ENCODE measurements at places on chromosomes 5 and 9.
A peak's percentile ranks its signal among the peaks of the same experiment; 100 is the strongest.

GRCh38 chr5:122121479-122122465 lies 7.6 kb upstream of the ZNF474 start:
- DNase-seq: no peak

GRCh38 chr5:109739741-109740728 lies 50.3 kb downstream of the MAN2A1 start:
- DNase-seq: no peak

DNA sequence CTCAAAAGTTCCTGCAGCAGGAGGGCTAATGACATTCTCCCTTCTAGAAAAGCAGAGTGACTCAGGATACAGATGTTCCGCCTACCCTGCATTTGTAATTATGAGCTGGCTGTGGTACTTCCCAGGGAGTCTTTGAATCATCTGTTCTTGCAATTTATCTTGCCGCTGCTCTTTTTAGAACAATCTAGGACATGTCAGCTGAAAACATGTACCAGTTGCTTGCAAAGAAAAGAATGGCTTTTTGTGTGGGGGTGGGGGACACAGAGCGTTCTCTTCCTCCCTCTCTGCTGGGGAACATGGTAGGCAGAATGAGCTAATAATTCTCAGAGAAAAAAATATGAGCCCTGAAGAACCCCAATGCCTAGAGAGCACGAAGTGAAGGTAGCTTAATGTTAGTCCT lies 51.7 kb upstream of the TUT7 start:
- no peak for DNase-seq

- DNase-seq: no peak
Measured at GRCh38 chr9:3541206-3541605, 15.4 kb upstream of the RFX3 start.

GRCh38 chr9:18324928-18325745 lies 148.8 kb upstream of the ADAMTSL1 start:
- DNase-seq: no peak

- no peak for DNase-seq
Measured at GRCh38 chr5:142819825-142820224, 49.6 kb downstream of the ARHGAP26 start.

- no peak for DNase-seq
Measured at GRCh38 chr5:56175488-56175887, 57.6 kb downstream of the ANKRD55 start.

GRCh38 chr5:81687292-81687691 lies 63.6 kb downstream of the SSBP2 start:
- DNase-seq: no peak

DNA sequence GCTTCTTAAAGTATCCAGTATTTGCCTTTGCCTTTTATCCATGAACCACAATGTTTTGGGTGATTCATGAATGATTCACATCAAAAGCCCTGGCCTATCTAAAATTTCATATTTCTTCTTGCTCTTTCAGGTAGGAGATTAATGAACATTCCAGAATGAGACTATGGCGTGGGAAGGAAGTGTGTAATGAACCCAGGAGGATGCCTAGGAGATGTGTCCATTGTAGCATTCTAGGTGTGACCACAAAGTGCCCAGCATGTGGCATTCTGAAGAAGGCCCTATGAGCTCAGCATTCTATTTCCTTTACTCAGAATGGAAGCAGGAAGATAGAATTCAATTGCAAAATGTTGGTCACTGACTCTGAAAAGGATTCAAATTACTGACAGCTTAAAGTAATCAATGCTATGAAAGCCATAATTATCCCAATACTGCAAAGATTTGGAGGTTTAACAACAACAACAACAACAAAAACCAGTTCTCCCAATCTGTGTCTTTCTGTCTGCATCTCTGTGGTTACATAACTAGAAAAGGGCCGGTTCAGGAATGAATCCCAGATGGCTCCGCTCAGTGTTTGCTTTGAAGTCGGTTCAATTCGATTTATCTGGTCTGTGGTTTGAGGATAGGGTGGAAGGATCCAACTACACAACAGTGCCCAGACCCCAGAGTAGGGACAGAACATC lies 126.7 kb downstream of the FOXD1 start:
- DNase-seq: no peak

GRCh38 chr9:20693068-20693467 lies 9.0 kb downstream of the FOCAD start:
- DNase-seq: no peak

DNA sequence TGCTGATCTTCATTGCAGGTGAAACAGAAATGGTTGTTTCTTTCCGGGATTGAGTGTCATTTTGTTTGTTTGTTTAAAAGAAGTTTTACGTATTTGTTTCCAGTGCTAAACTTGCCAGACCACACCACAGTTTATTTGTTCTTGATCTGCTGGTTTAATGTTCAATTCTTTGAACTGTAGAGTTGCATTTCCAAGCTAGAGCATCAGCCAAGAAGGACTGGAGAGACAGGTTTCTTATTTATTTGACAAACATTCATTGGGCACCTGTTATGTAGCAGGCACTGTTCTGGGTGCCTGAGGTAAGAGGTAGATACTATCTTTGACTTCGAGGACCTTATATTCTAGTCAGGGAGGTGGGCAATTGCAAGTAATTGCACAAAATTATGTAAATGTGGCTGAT lies 45.0 kb downstream of the MCCC2 start:
- DNase-seq: no peak

DNA sequence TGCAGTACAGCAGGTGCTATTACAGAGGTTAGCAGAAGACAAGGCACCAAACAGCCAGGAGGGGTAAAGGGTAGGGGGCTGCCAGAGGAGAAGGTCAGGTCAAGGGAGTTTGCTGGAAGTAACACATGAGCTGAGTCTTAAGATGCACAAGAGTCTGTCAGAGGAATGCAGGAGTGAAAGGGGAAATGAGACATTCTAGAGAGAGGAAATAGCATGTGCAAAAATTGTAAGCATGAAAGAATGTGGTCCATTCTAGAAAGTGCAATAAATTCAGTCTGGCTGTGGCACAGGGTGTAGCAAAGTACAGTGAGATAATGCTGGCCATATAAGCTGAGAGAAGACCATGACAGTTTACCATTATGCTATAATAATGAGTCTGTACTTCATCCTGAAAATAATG lies 6.6 kb downstream of the GOLGA1 start:
- no peak for DNase-seq

DNA sequence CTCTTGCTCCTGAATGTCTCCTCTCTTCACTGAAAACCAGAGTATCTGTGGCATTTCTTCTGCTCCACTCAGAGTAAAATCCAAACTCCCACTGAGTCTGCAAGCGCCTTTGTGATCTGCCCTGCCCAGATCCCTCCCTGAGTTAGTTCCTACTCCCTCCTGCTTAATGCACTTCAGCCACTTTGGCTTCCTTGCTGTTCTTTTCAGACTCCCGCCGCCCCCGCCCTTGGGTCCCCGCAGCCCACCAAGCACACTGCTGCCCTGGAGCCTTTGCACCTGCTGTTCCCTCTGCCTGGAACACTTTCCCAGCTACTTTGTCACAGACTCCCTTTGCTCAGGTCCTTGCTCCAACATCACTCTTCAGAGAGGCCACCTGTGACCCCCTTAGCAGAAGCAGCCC lies 127.2 kb upstream of the SLC25A48 start:
- DNase-seq: no peak

GRCh38 chr9:135065804-135066203 lies 21.7 kb upstream of the OLFM1 start:
- DNase-seq: no peak

GRCh38 chr5:163913548-163913947 lies 408.1 kb downstream of the MAT2B start:
- no peak for DNase-seq

- peak; percentile 91 for DNase-seq
Measured at GRCh38 chr5:157219491-157220271, 39.0 kb downstream of the ITK start.

- DNase-seq: no peak
Measured at GRCh38 chr5:160773646-160774410, 78.2 kb downstream of the ATP10B start.

DNA sequence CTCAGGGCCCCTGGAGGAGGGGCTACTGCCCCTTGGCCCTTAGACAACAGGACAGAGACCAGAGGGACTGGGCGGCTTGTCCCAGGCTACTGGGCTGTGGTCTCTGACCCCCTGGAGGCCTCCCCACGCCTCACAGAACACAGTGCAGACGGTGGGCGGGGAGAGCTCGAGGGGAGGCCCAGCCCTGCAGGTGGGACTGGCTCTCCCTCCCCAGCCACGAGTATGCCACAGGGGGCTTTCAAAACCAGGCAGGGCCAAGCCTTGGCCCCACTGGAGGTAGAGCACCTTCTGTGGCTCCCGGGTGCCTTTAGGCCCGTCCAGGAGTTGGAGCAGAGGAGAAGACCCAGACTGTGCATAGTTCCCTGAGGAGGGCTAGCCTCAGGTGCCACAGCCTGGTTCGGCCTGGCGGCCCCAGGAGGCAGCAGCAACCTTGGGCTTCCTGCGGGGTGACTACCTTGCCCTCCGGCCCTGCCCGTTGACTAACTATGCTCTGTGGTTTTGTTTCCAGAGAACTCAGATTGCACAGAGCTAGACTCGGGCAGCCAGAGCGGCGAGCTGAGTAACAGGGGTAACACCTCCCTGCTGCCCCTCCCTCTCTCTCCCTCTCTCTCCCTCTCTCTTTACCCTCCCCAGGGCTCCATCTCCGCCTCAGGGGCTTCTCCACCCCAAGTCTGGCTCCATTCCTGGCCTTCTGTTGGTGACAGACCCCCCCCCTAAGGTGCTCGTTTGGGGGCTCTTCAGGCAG lies 15.5 kb downstream of the CARD19 start:
- DNase-seq: no peak

DNA sequence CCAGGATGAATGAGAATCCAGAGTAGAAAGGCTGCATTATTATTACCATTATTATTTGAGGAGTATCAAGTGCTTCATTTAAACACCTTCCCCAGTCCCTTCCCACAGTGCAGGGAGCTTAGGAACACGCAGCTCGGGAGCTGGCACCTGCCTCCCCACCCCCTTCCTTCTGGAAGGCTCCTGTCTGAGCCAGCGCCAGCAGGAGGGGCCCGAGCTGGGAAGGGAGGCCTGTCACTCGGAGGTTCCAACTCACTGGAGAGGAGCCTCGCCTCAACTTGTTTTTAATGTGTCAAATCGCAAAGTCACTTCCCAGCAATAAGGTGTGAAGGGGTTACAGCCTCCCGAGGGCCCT lies 156.4 kb upstream of the IRX4 start:
- DNase-seq: no peak

- DNase-seq: no peak
Measured at GRCh38 chr9:128385496-128386460, 14.6 kb downstream of the URM1 start.

GRCh38 chr5:37951946-37952721 lies 112.3 kb upstream of the GDNF start:
- no peak for DNase-seq

DNA sequence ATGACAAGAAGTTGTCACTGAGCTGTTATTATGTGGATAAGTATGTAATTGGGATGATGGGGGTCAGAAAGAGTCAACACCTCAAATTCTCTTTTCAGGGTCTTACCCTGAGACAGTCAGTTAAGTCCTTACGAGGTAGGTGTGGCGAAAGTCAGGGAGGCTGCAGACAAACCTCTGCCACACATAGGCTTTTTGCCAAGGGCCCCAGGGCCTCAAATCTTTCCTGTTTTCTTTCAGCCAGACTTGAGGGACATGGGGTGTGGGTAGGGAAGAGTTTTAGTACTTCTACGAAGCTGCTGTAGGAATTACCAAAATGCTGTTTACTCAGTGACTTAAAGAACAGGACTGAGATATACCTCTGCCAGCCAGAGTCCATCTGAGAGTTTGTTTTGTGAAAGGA lies 13.8 kb downstream of the OR2S2 start:
- no peak for DNase-seq

DNA sequence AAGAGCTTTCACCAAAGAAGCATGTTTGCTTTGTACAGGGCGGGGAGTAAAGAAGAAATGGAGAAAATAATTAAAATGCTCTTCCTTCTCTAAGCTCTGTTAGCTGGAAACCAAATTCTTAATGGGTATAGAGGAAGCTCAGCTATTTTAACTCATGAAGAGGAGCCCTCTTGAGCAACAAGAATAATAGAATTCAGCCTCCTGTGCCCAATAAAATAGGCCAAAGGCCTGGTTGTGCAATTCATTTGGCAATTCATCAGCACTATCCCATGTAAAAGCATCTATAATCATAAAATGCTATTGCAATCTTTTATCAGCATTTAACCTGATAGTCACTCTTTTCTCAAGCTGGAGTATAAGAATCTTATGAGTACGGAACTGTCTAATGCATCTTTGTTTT lies 133.6 kb upstream of the CDH6 start:
- DNase-seq: no peak

DNA sequence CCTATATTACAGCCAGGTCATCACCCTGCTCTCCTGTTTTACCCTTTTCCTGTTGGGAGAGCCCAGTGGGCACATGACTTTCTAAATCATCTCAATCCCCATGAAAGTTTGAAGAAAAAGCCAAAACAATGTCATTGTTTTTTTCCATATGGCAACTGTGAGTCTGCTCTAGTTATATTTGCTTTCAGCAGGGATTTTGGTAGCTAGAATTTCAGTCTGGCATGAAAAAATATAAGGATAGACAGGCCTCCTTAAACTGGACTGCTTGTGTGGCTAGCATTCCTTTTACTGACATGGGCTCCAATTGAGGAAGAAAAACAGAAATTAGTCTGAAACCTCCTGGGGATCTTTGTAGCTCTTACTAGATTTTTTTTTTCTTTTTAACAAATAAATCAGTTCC lies 25.6 kb downstream of the MOCS2 start:
- no peak for DNase-seq

GRCh38 chr9:111501648-111502047 lies 17.5 kb upstream of the ECPAS start:
- no peak for DNase-seq

DNA sequence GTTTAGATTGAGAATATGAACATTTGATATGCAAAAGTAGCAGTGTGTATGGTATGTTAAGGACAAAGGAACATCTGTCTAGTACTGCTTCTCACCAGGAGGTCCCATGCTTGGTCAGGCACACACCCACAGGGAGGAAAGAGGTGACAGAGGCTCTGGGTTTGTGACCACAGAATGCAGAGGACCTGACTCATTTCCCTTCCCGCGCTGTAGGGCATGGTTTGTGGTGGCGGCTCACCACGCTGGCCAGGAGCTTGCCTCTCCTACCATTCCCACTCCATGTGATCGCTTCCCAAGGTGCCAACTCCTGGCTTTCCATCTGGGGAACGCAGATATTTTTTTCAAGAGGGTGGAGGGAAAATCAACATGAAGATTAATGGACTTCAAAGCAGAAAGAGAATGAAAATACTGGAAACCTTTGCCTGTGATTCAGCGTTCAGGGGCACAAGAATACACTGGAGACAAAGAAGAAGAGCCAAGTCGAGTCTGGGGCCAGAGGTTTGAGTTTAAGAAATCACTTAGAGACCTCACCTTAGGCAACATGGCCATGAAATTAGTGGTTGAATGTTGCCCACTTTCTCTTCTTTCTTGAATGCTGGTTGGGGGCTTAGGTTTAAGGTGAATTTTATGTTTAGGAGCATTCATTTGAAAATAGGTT lies 477.8 kb downstream of the CCDC171 start:
- DNase-seq: no peak

DNA sequence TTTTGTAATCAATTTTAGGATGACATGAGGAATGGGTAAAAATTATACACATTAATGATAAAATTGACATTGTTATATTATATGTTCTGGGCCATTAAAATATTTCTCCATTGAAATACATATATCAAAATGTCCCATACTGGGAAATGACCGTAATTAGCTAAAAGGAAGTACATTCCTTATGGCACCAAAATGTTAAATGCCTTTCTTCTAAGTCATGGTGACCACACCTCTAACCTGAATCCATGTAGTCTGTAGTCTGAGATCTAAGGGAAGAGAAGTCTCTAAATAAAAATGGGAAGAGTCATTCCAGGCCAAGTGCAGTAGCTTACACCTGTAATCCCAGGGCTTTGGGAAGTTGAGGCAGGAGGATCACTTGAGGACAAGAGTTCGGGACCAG lies 10.0 kb upstream of the GDA start:
- DNase-seq: no peak
